ENCODE measurements at places on chromosomes 3 and 15.
A peak's percentile ranks its signal among the peaks of the same experiment; 100 is the strongest.

- DNase-seq, result no peak
Observed at GRCh38 chr3:99532246-99532645, 106.1 kb upstream of the COL8A1 start.

- no peak for DNase-seq
Observed at GRCh38 chr3:151690645-151691044, 43.1 kb upstream of the AADACL2 start.

GRCh38 chr3:119741657-119742590 lies 39.1 kb downstream of the CFAP91 start:
- DNase-seq, result no peak

- no peak for DNase-seq
Observed at GRCh38 chr3:11625376-11626083, 18.2 kb downstream of the VGLL4 start.

GRCh38 chr3:17057321-17057720 lies 172.6 kb downstream of the PLCL2 start:
- no peak for DNase-seq

DNA sequence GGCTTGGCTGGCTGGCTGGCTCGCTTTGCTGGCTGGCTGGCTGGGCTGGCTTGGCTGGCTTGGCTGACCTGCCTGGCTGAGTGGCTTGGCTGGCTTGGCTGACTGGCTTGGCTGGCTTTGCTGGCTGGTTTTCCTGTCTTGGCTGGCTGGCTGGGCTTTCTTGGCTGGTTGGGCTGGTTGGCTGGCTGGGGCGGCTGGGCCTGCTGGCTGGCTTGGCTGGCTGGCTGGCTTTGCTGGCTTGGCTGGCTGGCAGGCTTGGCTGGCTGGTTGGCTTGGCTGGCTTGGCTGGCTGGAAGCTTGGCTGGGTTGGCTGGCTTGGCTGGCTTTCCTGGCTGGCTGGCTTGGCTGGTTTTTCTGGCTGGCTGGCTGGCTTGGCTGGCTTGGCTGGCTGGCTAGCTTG lies 435.6 kb downstream of the GOLGA6L6 start:
- no peak for DNase-seq

DNA sequence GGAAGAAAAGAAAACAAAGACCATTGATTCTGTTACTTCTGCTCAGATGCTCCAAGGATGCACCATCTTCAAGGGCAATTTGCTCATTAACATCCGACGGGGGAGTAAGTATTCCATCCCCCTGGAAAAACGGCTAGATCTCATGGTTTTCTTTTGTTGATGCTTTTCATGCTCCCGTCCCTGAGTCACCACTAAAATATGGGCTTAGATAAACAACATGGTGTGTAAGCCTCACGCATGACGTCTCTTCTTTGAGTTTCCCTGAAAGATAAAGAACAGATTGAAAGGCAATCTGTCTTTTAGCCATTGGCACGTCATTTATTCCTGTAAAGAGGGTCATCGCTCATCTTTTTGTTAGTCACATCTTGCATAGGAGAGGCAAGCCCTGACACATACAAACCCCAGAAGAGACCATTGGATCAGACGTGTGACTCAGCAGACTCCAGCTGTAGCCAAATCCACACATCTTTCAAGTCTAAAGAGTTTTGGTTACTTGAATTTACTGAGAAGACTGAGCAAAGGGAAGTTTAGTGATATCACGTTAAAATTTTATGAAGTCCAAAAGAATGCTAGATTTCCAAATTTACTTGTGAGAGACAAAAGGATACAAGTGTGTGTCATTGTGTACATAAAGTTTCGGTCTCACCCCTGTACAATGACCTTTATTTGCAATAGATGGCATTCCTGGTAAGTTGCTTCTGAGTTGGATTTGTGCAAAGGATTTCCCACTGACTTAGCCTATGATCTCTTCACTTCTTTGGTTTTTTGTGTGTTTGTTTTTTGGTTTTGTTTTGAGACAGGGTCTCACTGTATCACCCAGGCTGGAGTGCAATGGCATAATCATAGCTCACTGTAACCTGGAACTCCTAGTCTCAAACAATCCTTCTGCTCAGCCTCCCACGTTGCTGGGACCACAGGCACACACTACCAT lies 110.5 kb downstream of the PGPEP1L start:
- DNase-seq, result no peak

- DNase-seq, result no peak
Observed at GRCh38 chr3:43379343-43379742, 93.0 kb downstream of the SNRK start.

DNA sequence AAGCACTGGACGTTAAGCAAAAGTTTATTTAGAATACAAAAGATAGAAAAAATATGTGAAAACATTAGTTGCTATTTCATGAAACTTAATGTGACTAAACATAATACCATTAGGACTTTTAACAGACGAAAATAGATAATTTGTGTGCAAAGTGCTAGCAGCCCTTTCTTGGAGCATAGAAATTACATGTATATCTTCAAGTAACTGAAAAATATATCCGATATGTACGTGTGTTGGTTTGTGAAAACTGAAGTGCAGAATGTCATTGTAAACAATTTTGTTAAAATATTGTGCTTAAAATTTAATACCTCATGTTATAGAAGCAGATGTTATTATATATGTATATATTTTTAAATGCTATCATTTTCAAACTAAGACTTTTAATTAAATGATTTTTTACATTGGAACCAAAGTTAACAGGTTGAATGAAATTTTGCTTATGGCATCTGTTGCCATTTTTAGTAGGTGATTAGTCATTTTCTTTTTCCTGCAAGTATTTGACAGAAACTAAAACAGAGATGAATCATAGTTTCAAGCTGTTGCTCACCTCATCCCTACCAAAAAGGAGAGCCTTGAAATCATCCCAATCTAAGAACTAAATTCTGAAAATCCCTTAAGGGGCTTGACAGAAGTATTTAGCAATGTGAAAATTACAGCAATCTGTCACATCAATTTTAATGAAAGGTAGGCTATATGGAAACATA lies 334.8 kb downstream of the NAALADL2 start:
- DNase-seq, result no peak

DNA sequence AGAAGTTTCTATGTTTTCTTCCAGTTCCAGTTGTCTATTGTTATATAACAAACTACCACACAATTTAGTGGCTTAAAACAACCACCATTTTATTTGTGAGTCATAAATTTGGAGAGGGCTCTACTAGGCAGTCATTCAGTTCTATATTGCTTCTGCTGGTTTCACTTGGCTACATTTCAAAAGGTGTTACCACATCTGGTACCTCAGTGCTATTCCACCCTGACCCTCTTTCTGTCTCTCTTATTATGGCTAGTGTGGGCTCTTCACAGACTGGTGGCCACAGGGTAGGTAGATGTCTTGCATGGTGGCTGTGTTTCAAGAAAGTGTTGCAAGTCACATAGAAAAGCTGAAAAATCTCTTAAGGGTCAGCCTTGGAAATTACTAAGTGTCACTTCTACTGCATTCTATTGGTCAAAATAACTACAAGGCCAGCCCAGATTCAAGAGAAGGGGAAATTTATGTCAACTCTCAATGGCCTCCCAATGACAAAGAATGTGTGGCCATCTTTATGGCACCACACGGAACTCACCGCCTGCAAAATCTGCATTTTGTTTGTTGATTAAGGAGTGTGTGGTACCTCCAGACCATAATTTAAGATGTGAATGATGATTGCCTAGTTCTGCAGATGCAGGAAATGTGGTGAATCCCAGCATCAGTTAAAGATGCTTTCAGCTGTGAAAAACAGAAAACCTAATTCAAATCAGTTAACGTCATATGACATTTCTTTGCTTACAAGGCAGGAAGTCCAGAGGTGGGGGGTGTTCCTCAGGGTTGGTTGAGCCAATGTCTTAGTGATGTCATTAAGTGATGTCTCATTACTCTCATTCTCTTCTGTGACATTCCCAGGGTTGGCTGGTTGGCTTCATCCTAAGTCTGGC lies 105.8 kb upstream of the RASGRP1 start:
- no peak for DNase-seq

DNA sequence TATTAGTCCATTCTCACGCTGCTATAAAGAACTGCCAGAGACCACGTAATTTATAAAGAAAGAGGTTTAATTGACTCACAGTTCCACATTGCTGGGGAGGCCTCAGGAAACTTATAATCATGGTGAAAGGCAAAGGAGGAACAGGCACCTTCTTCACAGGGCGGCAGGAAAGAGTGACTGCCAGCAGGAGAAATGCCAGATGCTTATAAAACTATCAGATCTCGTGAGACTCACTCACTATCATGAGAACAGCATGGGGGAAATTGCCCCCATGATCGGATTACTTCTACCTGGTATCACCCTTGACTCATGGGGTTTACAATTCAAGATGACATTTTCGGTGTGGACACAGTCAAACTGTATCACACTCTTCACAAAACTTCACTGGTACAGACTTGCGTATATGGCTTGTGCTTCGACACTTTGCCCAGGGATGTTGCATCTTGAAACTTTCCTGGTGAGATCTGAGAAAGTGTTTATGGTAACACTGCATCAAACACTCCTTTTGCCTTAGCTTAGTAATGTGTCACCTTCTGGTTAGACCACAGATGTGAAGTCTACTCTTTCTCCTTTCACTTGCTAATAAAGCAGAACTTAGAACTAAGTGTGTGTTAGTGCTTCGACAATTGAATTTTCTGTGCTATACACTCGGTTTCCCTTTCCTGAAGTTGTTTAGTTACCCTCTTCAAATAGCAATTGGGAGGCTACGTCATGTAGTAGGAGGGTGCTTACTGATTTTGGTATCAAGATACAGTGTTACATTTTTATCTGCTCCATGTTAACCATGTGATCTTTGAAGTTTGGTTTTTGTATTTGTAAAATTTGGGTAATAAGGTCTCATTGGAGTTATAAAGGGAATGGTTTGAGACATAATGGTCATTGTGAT lies 185.7 kb downstream of the LPP start:
- peak; percentile 46 for DNase-seq

- no peak for DNase-seq
Observed at GRCh38 chr3:14434126-14434497, 31.7 kb downstream of the SLC6A6 start.

GRCh38 chr3:111667621-111668239 lies 72.6 kb upstream of the ZBED2 start:
- peak; percentile 38 for DNase-seq

DNA sequence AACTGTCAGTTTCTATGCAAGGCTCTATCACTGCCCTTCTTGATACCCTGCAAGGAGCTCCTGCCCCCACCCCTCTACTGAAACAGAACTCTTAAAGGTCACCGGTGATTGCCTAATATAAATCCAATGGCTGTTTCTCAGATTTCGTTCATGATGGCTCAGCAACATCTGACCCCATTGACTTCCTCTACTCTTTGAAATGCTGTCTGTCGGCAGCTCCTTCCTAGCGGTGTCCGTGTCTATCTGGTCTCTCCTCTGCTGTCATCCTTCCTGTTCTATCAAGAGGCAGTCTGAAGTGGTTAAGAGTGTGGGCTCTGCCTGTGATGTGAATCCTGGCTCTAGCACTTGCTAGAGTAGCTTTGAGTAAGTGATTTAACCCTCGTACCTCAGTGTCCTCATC lies 5.5 kb downstream of the TMEM266 start:
- DNase-seq, result no peak

DNA sequence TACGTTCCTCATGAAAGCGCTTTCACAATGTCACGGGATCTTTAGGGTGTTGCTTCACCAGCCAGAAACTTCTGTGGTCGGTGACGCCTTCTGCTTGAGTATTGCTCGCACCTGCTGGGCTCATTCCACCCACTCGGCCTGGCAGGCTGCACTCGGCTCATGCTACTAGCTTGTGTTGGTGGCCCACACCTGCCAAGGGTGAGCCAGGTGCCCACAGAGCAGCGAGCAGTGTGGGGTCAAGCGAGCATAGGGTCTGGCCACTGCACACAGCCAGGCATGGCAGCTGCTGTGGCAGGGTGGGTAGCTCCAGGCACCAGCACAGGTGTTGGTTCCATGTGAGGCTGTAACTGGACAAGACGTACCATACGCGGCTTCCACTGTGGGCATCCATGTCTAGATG lies 202.9 kb upstream of the CADM2 start:
- DNase-seq, result no peak

GRCh38 chr15:101803676-101804075 lies 367 bp downstream of the OR4F6 start:
- DNase-seq, result no peak

DNA sequence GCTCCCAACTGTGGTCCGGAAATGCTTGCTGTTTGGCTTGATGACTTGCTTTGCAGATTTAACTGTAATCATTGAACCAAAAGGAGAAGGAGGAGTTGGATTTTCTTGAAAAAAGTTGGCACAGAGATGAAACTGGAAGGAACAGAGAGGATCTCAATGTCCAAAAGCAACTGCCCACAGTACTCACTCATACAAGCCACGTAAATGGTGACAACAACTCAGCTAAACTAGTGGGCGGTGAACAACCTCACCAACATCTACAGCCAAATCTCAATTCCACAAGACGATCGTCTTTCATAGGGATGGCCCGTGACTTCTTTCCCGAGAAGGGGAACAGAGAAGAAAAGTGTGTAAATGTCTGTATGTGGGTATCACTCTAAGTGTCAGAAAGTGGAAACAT lies 48.1 kb downstream of the MYO5C start:
- DNase-seq, result no peak

DNA sequence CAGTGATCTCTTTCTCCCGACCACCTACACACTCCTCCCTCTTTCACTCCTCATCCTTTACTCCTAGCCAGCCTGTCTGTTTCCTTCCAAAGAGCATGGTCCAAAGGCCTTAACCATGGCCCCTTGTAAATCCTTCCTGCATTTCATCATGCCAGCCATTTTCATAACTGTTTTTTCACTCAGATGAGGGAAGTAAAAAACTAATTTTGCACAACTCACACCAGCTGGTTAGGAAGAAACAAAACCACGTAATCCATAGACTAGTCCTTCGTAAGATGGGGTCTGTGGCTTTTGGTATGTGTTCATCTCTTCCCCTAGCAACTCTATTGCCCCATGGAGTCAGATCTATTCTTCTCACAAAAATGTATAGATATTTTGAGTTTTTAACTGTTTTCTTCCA lies 187.8 kb downstream of the SHOX2 start:
- DNase-seq, result no peak

GRCh38 chr3:41076399-41076798 lies 122.9 kb upstream of the CTNNB1 start:
- no peak for DNase-seq

DNA sequence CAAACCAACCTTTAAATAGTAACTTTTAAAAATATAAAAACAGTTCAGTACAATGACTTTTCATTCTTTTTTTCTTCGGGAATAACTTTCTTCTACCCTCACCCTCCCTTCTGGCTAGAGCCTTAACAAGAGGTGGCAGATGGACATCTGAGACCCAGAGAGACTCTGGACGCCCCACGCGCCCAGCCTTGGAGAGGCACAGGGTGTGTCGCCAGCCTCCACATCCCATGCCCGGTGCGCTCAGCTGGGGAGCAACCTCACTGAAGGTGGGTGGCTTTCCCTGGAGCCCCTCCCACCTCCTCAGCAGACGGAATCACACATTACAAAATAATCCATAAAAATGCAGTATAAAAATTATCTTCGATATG lies 49.5 kb downstream of the TLE3 start:
- DNase-seq, result no peak

Measured in stimulated activated CD4-positive, alpha-beta T cell treated with anti-CD3 and anti-CD28 coated beads, Interleukin-2, amount 100 ng/mL, for 48 hours (primary cell).